ENCODE measurements at places on chromosomes 2 and 18.

- DNase-seq: no peak
Observed at GRCh38 chr18:32389858-32390257, 80.8 kb downstream of the GAREM1 start.

- no peak for DNase-seq
Observed at GRCh38 chr2:204026294-204026693, 89.7 kb downstream of the ICOS start.

- DNase-seq: no peak
Observed at GRCh38 chr18:36300211-36300610, 2.7 kb downstream of the FHOD3 start.

DNA sequence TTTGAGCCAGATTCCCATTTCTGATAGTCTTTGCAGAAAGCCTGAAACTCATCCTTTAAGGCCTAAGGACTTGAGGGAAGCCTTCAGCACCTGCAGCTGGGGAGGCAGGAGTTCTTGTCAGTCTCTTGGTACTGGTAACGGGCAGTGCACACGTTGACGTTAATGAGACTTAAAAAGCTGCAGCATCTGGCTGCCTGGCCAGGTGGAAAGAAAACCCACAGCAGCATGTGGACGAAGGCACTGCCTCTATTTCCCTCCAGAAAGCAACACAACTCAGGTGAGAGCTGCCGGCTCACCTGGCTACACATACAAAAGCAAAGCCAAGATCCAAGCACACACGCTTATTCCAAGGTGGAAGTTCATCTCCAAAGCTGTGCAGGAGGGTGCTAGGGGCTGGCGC lies 178.8 kb downstream of the ANAPC1 start:
- no peak for DNase-seq

GRCh38 chr2:72094701-72095100 lies 53.0 kb downstream of the CYP26B1 start:
- DNase-seq: no peak

GRCh38 chr2:218927876-218928275 lies 31.6 kb upstream of the CDK5R2 start:
- no peak for DNase-seq

DNA sequence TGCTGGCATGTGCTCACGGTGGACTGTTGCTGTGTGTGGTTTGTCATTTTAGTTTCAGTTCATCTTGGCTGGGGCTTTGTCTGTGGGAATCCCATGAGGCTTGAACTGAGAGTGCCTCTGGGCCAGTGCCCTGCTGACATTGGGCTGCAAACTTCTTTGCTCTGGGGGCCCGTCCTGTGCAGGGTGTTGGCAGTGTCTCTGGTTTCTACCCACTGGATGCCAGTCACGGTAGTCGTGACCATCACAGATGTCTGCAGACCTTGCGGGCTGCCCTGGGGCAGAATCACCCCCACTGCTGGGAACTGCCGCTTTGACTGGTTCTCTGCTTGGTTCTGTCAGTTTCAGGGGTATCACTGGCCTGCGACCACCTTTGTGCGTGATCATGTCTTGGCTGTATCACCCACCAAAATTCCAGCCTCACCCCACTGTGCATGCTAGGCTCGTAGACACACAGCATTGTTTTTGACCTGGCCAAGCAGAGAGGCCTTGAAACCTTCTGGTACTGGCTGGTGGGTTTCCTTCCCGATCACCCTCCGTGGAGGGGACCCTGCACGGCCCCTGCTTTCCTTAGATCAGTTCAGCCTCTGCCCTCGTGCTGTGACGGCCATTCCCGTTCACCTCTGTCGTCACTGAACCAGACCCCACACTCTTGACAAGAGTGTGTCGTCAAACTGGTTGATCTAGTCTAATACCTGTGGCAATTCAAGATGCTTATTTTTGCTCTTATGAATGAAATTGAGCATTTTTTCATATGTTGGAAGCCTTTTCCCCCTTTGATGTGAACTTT lies 57.6 kb downstream of the KCNG2 start:
- no peak for DNase-seq

GRCh38 chr2:27356056-27356381 lies 545 bp downstream of the GTF3C2 start:
- DNase-seq: peak; percentile 66

DNA sequence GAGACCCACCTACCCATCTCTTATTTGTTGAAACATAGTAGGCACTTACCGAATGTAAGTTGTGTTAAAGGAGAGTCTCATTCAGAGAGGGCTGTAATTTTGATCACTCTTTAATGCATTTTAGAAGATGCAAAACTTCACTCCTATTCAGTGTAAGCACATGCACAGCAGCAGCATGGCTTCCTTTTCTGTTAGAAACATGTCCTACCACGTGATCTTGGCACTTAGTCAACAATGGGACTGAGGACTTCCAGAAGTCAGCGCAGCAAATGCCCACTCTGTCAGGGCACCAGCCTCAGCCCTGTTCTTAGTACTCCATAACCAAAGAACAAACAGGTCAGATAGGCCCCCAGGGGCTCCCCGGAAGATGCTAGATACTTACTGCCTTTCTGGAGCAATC lies 456.5 kb downstream of the METTL4 start:
- no peak for DNase-seq

- no peak for DNase-seq
Observed at GRCh38 chr2:238404406-238405216, 22.1 kb upstream of the ASB1 start.

DNA sequence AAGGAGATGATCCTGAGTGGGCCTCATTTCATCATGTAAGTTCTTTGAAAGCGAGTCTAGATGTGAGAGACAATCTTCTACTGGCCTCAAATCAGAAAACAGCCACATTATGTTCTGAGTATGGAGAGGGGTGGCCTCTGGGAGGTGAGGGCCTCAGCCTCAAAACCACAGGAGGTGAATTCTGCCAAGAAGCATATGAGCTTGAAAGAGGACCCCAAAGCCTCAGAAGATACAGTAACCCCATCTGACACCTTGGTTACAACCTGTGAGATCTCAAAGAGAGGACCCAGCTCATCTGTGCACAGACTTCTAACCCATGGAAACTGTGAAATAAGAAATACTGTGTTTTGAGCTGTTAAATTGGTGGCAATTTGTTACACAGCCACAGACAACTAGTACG lies 200.1 kb downstream of the ARHGAP15 start:
- no peak for DNase-seq

GRCh38 chr18:38459131-38459994 lies 893.8 kb upstream of the CELF4 start:
- DNase-seq: no peak

GRCh38 chr2:9535177-9535576 lies 20.5 kb downstream of the ADAM17 start:
- DNase-seq: no peak

DNA sequence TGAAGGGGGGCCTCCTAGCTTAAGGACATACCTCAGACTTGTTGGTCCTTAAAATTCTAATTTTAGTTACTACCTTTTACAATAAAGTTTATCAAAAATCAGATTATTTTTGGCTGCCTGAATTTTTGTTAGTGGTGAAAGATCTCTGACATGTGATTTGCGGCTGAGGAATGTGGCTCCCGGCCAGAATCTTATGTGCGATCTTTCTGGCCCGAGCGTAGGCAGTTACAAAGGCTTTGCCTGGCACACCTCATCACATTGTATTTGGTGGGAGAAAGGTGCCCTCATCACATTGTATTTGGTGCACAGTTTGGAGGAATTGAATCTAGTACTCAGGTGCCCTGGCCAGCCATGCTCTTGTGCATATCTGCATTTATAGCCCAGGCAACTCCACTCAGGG lies 289.1 kb downstream of the GULP1 start:
- no peak for DNase-seq

GRCh38 chr2:68359889-68360288 lies 5.2 kb upstream of the PLEK start:
- no peak for DNase-seq

DNA sequence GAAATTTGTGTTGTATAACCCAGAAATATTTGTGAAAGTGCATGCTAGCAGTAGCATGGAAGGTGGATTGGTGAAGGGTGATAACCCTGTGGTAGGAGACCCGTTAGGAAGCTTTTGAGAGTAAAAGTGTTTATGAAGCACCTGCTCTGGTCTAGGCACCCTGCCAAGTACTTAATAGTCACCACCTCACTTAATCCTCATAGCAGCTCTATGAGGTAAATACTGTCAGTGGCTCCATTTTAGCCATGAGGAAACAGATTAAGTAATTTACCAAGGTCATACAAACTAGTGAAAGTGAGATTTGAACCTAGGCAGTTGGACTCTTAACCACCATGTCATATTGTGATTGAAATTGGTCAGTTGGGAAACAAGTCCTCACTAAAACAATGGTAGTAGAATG lies 66.8 kb downstream of the TET3 start:
- DNase-seq: no peak

Data from A172 (cell line).